ENCODE measurements at places on chromosomes 7 and 10. TPM values are rescaled to one million over a fixed set of nuclear protein-coding genes. Genes with fewer than 3 reads are reported as not detected.

DNA sequence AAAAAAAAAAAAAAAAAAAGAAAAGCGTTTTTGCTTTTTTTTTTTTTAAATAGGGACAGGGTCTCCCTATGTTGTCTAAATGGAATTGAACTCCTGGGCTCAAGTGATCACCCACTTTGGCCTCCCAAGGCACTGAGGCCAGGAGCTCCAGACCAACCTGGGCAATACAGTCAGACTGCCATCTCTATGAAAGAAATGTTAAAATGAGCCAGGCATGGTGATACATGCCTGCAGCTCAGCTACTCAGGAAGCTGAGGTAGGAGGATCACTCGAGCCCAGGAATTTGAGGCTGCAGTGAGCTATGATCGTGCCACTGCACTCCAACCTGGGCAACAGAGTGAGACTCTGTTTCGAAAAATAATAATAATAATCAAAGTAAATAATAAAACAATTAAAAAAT lies 16.5 kb upstream of the LMTK2 start:
- no peaks in the 10 kb centered on the region for H3K36me3 ChIP-seq
- no peak overlapping the region for H3K4me3 ChIP-seq
- no peaks in the 10 kb centered on the region for H3K27me3 ChIP-seq

- peaks cover 6% of the 10 kb centered on the region for H3K4me1 ChIP-seq
- H3K4me3 ChIP-seq: no peak overlapping the region
- no peak overlapping the region for H3K27ac ChIP-seq
- no peak for DNase-seq
Measured at GRCh38 chr10:76205361-76205760, 773.9 kb downstream of the LRMDA start.

Gene ITPRID1
- total RNA-seq: 0.30 TPM

Gene TMEM273
- 15.7 TPM for total RNA-seq

DNA sequence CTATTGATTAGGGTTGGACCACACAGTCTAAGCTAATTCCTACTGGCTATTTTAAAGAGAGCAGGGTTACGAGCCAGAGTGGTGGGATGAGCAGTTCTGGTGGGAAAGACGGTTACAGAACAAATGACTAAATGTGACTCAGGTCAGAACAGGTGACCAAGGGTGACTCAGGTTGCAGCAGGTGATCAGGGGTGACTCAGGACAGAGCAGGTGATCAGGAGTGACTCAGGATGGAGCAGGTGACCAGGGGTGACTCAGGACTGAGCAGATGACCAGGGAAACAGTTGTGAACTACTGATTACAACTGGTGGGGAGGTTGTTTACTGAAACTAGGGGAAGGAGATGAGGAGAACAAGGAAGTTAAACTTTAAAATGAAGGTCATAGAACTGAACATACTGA lies 366.3 kb downstream of the ABCA13 start:
- H3K4me1 ChIP-seq: no peaks in the 10 kb centered on the region
- no peak for DNase-seq
- H3K27ac ChIP-seq: no peak overlapping the region
- no peak overlapping the region for H3K4me3 ChIP-seq
- H3K36me3 ChIP-seq: no peaks in the 10 kb centered on the region

GRCh38 chr10:82628373-82628772 lies 753.4 kb downstream of the NRG3 start:
- no peak overlapping the region for H3K4me3 ChIP-seq
- no peak overlapping the region for H3K27ac ChIP-seq
- no peak for DNase-seq
- no peaks in the 10 kb centered on the region for H3K4me1 ChIP-seq

GRCh38 chr10:35452171-35452570 lies 115.9 kb downstream of the CCNY start:
- H3K27me3 ChIP-seq: no peaks in the 10 kb centered on the region
- peak overlapping the region; percentile 83 for H3K27ac ChIP-seq
- no peaks in the 10 kb centered on the region for H3K36me3 ChIP-seq
- H3K4me3 ChIP-seq: no peak overlapping the region

Gene SORCS1
- total RNA-seq: not detected

DNA sequence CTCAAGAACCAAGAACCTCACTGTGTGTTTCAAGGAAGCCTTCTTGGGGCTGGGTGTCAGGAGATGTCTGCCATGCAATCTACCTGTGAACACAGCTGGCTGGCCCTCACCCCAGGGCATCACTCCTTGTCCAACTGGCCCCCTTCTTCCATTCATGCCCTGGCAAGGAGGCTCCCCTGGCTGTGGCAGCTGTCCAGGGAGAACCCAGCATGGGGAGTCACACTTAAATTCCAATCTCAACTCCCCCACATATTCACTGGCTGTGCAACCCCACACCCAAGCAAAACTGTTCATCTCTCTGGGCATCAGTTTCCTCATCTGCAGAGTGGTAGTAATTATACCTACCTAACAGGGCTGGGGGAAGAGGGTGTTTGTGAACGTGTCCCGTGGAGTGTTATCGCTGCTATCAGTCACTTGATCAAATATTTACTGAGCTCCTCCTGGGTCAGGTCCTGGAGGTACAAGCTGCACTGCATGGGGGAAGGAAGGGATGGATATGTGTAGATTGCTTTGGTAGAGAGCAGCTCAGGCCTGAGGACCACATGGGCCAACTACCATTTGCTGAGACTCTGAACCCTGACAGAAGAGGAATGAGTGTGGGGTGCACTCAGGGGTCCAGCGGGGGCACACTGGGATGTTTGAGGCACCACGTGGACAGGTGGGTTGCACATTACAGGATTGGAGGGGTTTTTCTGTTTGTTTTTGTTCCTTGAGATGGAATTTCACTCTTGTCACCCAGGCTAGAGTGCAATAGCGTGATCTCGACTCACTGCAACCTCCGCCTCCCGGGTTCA lies 2.1 kb upstream of the GPRIN2 start:
- peaks cover 4% of the 10 kb centered on the region for H3K27me3 ChIP-seq
- DNase-seq: no peak
- H3K36me3 ChIP-seq: no peaks in the 10 kb centered on the region
- H3K27ac ChIP-seq: no peak overlapping the region
- H3K4me3 ChIP-seq: no peak overlapping the region

GRCh38 chr10:77905086-77905748 lies 21.3 kb downstream of the DLG5 start:
- no peak for DNase-seq
- H3K27me3 ChIP-seq: no peaks in the 10 kb centered on the region
- H3K36me3 ChIP-seq: no peaks in the 10 kb centered on the region
- H3K4me3 ChIP-seq: no peak overlapping the region
- peaks cover 19% of the 10 kb centered on the region for H3K4me1 ChIP-seq

Gene ZNF425
- total RNA-seq: 1.4 TPM

Gene CTAGE15
- total RNA-seq: 0.46 TPM

GRCh38 chr7:141500608-141501007 lies 50.6 kb upstream of the AGK start:
- H3K27ac ChIP-seq: no peak overlapping the region
- no peak for DNase-seq
- H3K27me3 ChIP-seq: no peaks in the 10 kb centered on the region
- no peaks in the 10 kb centered on the region for H3K36me3 ChIP-seq
- H3K4me3 ChIP-seq: no peak overlapping the region

DNA sequence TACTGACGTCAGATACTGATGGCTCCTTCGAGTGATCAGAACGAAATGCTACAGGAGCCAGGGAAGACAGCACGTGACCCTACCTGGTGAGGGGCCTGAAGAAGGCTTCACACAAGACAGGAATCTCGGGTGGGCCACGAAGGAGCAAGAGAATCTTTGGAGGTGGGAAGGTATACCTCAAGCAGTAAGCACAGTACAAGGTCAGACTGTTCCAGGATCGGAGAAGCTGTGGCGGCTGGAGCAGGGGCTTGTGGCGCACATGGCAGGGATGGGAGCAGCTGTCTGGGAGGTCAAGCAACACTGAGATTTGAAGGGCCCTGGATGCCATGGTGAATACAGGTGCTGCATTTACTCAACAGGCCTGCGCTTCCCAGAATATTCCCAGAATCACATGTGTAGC lies 45.4 kb downstream of the C10orf143 start:
- no peak for DNase-seq
- no peaks in the 10 kb centered on the region for H3K4me1 ChIP-seq
- H3K36me3 ChIP-seq: no peaks in the 10 kb centered on the region

DNA sequence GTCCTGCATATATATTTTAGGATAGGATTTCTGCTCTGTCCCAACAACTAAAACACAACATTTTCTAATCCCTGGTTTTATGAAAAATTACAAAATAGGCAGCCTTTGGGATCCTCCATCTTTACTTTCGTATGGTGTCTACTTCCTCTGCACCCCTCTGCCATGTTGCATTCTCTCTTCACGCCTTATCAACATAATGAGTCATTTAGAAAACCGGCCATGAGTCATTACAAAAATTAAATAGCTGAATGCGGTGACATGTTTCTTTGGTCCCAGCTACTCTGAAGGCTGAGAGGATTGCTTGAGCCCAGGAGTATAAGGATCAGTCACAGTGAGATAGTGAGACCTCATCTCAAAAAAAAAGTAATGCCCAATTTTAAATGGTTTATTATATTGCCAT lies 148.1 kb upstream of the CELF2 start:
- no peak overlapping the region for H3K27ac ChIP-seq
- no peak for DNase-seq
- H3K27me3 ChIP-seq: no peaks in the 10 kb centered on the region
- no peak overlapping the region for H3K4me3 ChIP-seq
- H3K36me3 ChIP-seq: no peaks in the 10 kb centered on the region

Gene ZP3
- total RNA-seq: 0.78 TPM

DNA sequence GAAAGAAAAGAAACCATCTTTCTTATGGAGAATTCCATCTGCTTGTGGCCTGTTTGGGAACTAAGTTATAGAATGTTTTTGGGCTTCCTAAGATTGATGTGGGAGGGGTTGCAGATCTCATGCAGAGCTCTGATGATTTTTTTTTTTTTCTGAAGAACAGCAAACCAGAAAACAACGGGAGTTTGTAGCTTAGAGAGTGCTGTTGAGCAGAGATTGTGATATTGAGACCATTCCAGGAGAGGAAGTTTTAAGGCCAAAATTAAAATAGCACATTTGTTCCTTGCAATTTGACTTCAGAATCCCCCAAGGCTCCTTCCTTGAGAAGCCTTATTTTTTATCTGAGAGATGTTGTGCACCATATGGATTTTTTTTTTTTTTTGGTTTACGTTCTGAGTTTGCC lies 159.5 kb upstream of the NRP1 start:
- H3K4me1 ChIP-seq: no peaks in the 10 kb centered on the region
- no peaks in the 10 kb centered on the region for H3K27me3 ChIP-seq
- no peak overlapping the region for H3K4me3 ChIP-seq
- no peaks in the 10 kb centered on the region for H3K36me3 ChIP-seq
- no peak overlapping the region for H3K27ac ChIP-seq

Gene SLC26A5
- total RNA-seq: 1.7 TPM

DNA sequence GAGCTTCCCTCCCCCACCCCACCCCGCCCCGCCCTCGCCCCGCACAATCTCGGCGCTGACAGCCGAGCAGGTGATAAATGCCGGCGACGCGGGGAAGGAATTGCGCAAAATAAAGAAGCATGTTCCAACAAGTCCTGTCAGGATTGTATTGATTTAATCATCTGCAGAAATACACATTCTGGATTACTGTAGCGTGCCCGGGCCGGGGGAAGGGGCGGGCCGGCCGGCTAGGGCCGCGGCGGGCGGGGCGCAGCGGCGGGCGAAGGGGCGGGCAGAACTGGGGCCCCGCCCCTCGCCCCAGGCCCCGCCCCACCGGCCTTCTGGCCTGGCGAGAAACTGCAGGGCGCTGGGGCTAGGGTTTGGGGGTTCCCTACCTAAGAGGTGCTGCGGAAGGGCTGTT lies 88.9 kb upstream of the PAX2 start:
- no peak overlapping the region for H3K27ac ChIP-seq
- no peak for DNase-seq
- peaks cover 27% of the 10 kb centered on the region for H3K4me1 ChIP-seq
- H3K36me3 ChIP-seq: no peaks in the 10 kb centered on the region

DNA sequence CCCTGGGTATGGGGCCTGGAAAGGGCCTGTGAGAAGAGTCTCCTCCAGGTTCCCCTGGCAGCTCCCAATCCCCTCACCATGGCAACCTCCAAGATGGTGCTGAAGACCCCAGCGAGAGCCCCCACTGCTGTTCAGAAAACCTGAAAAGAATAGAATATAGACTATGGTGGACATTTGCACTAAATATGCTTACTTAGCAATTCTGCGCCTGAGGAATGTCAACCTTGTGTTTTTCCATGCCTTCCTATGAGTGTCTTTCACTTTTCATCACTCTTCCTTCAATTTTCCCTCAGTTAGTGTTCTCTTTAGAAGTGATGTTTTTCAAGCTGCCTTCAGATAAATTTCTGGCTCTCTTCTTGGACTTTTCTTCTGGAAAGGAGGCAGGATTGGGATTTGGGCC lies 589.2 kb downstream of the LRMDA start:
- H3K36me3 ChIP-seq: no peaks in the 10 kb centered on the region
- no peak for DNase-seq
- H3K4me1 ChIP-seq: no peaks in the 10 kb centered on the region
- H3K27me3 ChIP-seq: no peaks in the 10 kb centered on the region
- H3K4me3 ChIP-seq: no peak overlapping the region
- no peak overlapping the region for H3K27ac ChIP-seq

GRCh38 chr10:106106114-106106513 lies 1058.4 kb downstream of the SORCS1 start:
- no peaks in the 10 kb centered on the region for H3K4me1 ChIP-seq
- no peaks in the 10 kb centered on the region for H3K36me3 ChIP-seq
- no peak for DNase-seq
- no peak overlapping the region for H3K27ac ChIP-seq
- H3K4me3 ChIP-seq: no peak overlapping the region

GRCh38 chr10:108801775-108802517 lies 1121.4 kb downstream of the XPNPEP1 start:
- DNase-seq: no peak
- no peaks in the 10 kb centered on the region for H3K4me1 ChIP-seq
- H3K36me3 ChIP-seq: no peaks in the 10 kb centered on the region
- H3K27me3 ChIP-seq: no peaks in the 10 kb centered on the region
- H3K27ac ChIP-seq: no peak overlapping the region

Gene AKR1E2
- 18.8 TPM for total RNA-seq

DNA sequence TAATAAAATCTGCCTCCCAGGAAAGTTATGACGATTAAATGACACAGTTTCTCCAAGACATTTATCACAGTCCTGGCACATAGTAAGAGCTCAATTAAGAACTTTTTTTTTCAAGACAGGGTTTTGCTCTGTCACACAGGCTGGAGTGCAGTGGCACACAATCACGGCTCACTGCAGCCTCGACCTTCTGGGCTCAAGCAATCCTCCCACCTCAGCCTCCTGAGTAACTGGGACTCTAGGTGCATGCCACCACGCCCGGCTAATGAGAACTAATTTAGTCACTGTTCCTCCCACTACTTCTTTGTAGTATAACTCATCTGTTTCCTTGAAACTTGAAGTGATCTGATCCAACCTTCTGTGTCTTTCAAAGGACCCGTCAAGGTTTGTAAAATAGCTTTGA lies 42.2 kb upstream of the MXI1 start:
- no peak overlapping the region for H3K4me3 ChIP-seq
- DNase-seq: no peak
- H3K27me3 ChIP-seq: no peaks in the 10 kb centered on the region
- no peaks in the 10 kb centered on the region for H3K36me3 ChIP-seq
- no peak overlapping the region for H3K27ac ChIP-seq
